ENCODE measurements at places on chromosomes 13 and 19.

- DNase-seq: no peak
Observed at GRCh38 chr13:66840621-66841020, 389.5 kb downstream of the PCDH9 start.

DNA sequence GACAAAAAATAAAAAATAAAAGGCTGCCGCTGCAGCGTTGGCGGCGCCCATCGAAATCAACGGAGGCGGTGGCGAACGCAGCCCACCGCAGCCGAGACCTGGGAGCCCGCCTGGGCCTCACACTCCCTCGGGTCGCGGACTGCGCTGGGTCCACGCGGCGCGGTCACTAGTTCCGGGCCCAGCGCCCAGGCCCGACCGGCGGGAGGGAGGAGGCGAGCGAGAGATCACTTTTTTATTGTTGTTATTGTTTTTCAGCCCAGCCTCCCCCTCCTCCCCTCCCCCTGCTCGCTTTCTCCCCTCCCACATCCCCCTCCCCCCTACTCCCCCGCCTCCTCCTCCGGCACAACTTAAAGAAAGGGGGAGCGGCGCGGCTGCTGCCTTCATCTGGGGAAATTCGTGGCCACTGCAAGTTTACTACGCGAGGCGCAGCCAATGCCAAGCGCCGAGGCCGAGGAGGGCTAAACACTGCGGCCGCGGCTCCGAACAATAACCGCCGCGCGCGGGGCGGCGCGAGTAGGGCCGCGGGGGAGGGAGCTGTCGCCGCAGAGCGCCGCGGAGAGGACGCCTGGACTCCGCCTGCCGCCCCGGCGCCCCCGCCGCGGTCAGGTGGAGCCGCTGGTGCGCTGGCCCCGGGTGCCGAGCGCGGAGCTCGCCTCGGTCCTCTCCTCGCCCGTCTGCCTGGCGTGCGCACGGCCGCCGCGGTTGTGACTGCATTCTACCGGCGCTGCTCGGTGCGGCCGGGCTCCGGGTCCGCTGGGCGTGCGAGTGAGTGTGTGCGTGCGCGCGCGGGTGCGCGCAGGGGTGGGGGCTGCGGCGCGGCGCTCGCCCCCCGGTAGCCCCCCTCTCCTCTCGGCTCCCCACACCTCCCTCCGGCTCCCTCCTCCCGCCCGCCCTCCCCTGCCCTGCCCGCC is 505 bp upstream of the ZIC2 start:
- no peak for DNase-seq

DNA sequence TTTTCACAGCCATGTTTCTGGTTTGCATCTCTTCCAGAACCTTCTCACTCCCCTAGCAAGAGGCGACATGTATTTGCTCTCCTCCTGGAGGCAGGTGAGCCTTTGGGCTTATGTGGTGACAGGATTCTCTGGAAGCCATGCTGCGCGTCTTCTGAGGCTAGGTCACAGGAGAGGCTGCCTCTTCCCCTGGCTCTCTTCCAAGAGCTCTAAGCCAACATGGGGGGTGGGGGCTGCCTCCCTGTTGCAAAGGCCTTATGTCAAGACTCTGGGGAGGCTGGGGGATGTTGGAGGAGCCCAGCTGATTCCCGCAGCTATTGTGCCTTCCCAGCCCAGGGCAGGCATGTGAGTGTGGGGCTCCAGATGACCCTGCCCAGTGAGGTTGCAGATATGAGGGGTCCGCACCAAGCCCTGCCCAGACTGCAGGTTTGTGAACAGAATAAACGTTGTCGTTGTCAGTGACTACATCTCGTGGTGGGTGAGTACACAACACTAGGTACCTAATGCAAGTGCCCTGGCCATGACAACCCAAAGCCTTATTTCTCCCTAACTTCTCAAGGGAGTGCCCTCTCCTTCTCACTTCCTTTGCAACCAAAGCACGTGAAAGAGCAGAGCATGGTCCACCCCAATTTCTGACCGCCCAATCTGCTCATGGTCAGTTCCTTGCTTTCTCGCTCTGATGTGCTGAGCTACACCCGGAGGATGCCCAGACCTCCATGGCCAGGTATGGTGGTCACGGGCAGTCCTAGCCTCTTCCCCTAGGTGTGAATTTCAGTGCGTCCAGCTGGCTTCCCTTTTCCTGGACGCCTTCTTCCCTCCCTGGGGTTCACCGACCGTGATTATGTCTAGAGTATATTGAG is 44.9 kb downstream of the TEX29 start:
- DNase-seq: no peak

DNA sequence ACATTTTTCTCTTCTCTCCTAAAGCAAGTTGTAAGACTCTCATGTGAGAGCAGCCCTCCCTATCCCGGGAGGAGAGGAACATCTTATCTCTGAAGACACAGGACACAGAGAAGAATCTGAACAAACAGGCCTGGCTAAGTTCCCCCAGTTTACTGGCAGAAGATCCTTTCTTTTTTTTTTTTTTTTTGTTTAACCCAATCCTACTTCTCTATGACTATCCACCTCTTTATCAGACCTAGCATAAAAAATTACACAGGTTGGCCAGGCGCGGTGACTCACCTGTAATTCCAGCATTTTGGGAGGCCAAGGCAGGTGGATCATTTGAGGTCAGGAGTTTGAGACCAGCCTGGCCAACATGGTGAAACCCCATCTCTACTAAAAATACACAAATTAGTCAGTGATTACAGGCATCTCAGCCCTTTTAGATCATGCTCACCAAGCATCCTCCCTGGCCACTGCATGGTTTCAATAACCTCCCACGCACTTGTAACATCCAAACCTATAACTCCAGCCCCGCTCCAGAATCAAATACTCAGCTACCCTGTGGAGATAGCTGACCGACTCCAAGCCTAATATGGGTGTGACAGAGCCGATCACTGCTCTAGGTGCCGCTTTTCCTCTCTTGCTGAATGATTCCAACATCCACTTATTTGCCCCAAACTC is 27.3 kb upstream of the MUC16 start:
- DNase-seq: no peak

- DNase-seq: peak; percentile 74
Observed at GRCh38 chr19:7925171-7925851, 624 bp downstream of the CTXN1 start.

DNA sequence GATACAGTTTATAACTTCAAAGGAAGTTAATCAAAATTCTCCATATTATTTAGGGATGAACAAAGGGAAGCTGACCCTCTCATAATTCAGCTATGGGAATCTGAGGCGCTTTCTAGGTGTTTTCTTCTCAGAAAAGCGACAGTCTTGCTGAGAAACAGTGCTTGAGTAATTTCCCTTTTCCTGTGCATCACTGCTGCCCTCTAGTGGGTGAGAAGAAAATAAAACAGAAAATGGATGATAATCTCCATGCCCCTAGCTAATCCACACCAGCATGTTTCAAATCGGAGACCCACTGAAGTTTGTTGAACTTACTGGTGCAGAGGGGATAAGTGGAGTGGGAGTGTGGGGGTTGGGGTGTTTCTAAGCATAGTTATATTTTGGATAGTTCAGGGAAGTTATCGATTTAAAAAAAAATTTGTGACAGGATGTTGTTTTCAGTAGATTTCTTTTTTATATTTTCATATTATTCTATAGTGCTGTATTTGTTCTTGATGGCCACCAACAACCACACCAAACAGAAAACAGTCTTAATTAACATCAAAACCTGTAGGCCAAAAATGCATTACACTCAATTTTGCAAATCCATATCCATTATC is 21.4 kb downstream of the LCP1 start:
- peak; percentile 78 for DNase-seq

GRCh38 chr13:89694451-89694850 is 1653.0 kb upstream of the MIR17HG start:
- no peak for DNase-seq

GRCh38 chr13:30600496-30600895 is 17.2 kb upstream of the USPL1 start:
- DNase-seq: no peak

- no peak for DNase-seq
Observed at GRCh38 chr19:955803-956765, 28.1 kb upstream of the WDR18 start.

GRCh38 chr19:45771311-45771933 is 2.4 kb upstream of the SIX5 start:
- no peak for DNase-seq

DNA sequence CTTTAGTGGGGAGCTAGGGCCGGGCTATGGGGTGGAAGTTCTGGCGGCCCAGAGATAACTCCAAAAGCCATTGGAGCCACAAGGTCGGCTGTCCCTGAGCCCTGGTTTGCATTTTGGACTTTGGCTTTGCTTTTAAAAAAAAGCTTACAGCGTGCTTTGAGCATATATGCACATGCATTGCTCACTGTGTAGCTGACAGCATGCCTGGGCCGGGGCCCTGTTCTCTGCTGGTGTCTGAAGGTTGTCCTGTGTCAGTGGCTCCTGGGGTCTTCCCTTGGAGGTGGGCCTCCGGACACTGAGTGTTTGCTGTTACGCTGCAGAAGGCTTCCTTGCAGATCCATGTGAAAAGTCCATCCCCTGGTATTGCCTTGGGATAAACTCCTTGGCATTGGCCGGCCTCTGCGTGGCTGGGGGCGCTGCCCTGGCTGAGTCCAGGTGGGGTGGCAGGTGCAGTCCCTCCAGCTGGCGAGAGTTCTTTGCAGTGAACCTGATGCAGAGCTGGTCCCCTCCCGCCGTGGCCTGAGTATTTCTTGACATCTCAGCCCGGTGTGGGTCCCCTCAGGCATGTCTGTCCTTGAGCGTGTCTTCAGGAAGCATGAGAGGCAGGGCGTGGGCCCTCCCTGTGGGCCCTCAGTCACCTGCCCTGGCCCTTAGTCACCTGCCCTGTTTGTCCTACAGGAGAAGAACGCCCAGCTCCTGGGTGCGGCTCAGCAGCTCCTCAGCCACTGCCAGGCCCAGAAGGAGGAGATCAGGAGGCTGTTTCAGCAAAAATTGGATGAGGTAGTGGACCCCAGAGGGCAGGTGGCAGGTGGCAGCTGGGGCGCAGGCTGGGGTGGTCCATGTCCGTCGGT is 23.0 kb downstream of the PLEKHJ1 start:
- DNase-seq: no peak

DNA sequence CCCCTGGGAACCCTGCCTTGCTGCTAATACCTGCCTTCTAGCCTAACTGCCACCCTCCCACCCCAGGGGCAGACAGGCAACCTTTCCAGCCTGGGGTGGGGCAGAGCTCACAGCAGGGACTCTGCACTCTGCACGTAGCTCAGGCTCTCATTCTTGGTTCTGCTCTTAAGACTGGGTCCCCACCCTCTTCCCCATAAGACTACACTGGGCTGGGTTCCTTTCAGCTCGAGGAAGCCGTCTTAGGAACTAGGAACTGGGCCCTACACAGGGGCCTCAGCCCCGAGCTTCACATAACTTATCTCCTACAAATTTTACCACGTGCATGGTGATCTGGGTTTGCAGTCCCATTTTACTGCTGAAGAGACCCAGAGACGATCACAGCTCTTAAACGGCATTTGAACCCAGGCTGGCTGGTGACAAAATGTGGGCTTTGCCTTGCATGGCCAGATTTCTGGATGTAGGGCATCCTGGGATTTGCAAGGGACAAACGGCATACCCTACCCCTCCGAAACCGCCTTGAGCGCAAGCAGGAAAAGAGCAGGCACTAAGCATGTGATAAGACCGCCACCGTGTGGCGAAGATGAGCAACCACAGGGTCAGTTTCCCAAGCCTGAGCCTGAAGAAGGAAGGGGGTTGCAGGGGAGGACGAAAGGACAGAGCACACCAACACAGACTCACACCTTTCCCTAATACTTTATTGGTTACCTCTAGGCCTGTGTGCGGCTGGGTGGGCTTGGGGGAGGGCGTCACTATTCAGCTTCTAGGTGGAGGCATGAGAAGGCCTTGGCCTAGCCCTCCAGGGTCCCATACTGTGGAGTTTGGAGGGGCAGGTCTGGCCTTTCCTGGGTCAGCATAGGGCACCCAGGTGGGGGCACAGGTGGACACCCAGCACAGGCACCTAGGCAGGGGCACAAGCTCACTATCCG is 5.1 kb downstream of the JUNB start:
- peak; percentile 84 for DNase-seq

- DNase-seq: no peak
Observed at GRCh38 chr13:59686798-59687394, 476.8 kb downstream of the DIAPH3 start.

DNA sequence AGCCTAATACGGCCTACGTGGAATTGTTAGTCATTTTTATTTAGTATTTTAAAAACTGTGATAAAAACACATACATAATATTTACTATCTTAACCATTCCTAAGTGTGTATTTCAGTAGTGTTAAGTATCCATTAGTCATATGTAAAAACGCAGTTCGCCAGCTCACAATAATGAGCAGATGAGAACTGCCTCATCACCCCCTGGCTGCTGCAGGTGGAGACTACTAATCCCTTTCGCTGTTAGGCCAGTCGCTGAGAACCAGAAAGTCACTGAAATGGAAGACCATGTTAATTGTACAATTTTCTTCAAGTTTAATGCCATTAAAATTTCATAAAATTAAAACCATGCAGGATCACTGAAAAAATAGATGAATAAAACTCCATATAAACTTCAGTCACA is 1.6 kb downstream of the ESD start:
- DNase-seq: no peak

DNA sequence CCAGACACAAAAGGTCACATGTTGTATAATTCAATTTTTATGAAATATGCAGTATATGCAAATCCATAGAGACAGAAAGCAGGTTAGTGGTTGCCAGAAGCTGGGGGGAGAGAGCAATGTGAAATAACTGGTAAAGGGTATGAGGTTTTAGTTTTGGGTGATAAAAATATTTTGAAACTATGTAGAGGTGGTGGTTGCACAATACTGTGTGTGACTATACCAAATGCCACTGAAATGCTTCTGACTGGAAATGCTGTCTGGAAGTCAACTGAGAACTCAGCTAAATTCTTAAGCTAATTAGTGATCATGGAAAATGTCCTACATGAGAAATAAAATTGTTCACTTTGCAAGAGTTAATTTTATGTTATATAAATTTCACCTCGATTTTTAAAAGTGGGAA is 65.3 kb upstream of the RXFP2 start:
- DNase-seq: no peak

DNA sequence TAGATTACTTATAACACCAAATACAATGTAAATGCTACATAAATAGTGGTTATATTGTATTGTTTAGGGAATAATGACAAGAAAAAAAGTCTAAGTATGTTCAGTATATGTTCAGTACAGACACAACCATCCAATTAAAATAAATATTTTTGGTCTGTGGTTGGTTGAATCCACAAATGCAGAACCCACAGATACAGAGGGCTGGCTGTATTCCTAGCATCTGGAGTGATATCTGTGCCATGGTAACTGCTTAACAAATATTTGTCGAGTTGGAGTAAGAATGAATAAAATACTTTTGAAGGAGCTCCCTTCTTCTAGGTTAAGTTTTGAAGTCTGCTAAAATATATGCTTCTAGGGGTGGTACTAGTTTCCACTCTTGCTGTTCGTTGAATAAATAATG is 241.0 kb downstream of the KLF5 start:
- DNase-seq: no peak

All from CD4-positive, CD25-positive, alpha-beta regulatory T cell (primary cell).